Activated CD8-positive, alpha-beta memory T cell treated with anti-CD3 and anti-CD28 coated beads for 4 hours (primary cell): ENCODE measurements at places on chromosomes 6 and 20.

- DNase-seq = no peak
Measured at GRCh38 chr20:14012671-14013070, 17.4 kb downstream of the MACROD2 start.

DNA sequence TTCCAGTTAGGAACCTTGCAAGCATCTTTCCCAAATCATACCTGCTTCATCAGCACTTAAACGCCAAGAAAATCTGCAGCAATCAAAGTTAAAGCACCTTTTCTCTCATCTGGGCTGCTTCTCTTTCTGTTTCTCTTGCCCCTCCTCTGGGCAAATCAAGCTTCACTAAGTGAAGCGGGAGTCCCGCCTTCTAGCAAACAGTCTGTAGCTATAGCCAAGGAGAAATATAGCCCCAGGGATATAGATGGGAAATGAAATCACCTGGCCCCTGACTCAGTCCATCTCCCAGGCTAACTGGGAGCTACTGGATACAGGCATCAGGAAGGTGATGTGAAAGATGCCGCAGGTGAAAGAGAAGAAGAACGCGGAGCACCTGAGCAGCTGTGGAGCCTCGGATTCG is 481.9 kb downstream of the C6orf118 start:
- no peak for DNase-seq

DNA sequence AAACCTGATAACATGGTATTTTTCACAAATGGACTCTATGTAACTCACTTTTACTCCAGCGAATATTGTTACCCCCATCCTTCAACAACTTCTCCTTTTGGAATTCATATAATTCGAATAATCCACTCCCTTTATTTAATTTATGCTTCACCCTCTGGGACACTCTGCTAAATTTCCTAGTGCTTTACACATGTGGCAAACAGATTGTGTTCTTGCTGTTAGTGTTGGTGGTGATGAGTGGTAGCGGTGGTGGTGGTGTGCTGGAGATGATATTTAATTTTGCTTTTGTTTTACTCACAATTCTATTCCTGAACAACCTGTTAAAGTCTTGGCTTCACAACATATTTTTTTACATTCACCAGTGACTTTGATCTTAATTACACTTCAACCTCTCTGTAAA is 32.8 kb downstream of the HTR1B start:
- DNase-seq = no peak

GRCh38 chr6:167291623-167292300 is 647 bp downstream of the UNC93A start:
- no peak for DNase-seq

DNA sequence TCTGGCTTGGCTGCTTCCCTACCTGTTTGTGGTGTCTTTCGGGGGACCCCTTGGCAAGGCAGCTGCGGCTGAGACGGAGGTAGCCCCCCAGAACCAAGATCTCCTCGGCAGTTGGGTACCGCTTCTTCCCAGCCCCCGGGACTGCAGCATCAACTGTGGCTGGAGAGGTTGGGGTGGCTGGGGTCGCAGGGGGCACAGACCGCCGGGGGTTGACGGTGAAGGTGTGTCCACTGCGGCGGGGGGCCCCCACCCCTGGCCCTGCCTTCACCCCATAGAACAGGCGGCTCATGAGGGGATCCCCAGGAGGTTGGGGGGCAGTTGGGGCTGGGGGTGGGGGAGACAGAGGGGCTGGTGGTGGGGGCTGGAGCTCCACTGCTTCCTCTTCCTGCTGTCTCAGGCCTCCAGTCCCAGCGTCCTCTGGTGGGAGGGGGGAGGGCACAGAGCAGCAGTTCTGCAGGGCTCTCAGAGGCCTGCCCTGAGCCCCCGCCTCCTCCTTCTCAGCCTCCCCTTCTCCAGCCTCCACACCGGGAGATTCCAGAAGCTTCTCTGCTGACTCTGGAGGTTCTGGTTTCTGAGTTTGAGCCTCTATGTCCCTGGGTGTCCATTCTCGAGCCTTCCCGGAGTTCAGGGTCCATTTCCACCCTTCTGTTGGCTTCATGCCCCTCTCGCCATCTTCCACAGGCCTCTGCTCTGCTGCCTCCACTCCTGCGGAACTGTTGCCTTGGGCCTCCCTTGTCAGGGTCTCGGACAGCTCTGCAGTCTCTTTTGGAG is 1.9 kb downstream of the PPP1R18 start:
- no peak for DNase-seq

- no peak for DNase-seq
Measured at GRCh38 chr6:111747396-111747795, 125.9 kb downstream of the FYN start.

- DNase-seq = no peak
Measured at GRCh38 chr20:44728801-44729443, 13.8 kb downstream of the CCN5 start.

- DNase-seq = no peak
Measured at GRCh38 chr6:14292119-14292518, 174.5 kb downstream of the CD83 start.
